ENCODE measurements at places on chromosomes 1 and 21. TPM values are rescaled to one million over a fixed set of nuclear protein-coding genes. Genes with fewer than 3 reads are reported as not detected.

DNA sequence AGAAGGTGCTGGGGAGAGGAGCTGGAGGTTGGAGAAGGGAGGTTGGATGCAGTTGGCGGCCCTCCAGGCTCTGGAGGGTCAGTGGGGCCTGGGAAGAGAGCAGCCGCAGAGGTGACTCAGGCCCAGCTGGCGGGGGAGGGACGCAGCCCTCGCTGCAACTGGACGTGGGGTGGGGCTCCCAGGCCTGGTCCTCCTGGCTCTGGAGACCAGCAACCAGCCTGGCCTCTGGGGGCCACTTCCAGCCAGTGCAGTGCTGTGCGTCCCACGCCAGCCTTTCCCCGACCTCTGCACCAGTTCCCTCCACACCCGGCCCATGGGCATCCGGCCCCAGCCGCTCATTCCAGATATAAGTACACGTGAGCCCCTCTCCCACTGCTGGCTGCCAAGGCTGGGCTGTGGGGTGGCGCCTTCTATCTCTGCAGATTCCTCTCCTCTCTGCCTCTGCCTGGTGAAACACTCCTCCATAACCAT lies 38.0 kb upstream of the COL18A1 start:
- peak; percentile 89 for DNase-seq

- DNase-seq = peak; percentile 71
Measured at GRCh38 chr1:11653101-11653860, 948 bp downstream of the FBXO2 start.

DNA sequence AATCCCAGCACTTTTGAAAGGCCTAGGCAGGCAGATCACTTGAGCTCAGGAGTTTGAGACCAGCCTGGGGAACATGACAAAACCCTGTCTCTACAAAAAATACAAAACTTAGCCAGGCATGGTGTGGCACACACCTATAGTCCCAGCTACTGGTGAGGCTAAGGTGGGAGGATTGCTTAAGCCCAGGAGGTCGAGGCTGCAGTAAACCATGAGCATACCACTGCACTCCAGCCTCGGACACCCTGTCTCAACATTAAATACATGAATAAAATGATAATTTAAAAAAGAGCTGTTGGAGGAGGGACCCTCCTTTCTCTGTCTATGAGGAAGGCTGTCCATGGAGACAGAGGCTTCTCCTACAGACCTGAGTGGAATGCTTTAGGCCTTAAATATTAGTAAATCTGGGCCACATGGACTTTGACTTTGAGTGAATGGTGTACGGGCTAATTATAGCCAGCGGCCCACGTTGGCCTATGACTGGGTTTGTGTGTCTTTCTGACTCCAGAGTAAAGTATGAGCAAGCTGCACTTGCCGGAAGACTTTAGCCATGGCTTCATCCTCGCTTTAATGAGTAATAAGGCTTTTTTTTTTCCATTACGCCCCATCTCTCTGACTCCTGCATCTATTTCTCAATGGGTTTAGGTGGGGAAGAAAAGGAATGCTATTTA lies 21.3 kb downstream of the RAB3B start:
- no peak for DNase-seq

DNA sequence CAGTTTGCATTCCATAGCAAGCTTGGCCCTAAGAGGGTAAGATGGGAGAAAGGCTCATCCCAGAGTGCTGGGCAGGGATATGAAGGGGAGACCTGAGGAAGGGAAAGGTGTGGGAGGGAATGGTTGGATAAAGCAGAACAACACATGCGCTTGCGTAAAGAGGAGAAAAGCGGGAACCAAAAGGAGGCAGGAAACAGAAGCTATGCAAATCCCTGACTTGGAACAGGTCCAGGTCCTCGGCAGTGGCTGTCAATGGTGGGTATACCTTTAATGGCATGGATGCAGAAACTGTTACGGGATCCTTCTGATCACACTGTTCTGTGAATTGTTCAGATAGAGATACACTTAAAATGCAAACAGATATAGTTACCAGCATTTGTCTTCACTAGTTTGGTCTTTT lies 455.6 kb downstream of the SIPA1L2 start:
- DNase-seq = no peak

DNA sequence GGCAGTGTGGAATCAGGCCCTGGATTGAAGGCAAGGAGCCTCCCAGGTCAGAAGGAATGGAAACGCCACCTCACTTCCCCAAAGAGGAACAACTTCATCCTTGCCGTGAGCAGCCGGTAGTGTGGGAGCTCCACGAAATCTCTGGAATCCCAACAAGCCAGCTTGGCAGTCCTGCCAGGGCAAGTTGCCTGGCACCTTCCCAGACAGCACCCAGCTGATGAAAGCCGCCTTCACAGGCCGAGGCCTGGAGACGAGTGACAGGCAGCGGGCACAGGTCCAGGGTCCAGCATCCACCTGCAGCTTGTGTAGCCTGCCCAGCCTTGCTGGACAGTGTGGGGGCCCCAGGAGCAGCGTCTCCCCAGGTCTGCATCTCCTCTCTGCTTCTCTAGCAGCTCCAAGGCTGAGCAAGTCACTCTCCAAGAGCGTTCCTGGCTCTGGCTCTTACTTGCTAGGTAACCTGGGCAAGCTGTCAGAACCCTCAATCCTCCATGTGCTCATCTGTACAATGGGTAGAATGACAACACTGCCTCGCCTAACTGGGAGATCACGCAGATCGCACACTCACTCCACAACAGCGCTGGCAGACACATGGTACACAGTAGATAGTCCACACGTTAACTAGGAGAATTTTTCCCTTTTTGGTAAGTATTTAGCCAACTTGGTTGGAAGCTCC lies 43.0 kb downstream of the ACOT7 start:
- no peak for DNase-seq

GRCh38 chr1:18670868-18671225 lies 40.2 kb downstream of the PAX7 start:
- no peak for DNase-seq

DNA sequence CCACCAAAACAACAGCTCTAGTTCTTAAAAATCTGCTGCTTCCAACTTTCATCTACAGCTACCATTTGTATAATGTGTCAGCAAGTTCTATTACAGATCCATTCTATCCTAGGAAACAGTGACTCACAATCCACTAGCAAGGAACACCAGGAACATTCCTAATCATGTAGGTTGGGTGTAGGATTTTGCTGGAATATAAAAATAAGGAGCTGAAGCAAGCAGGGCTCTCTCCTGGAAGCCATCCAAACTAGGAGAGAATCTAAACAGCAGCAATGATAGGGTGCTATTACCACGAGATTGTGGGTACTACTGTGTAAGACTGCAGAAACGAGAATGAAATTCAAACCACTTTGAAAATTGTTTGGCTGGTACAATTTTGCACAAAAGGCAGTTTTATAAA lies 135.0 kb downstream of the PTPN14 start:
- DNase-seq = no peak

DNA sequence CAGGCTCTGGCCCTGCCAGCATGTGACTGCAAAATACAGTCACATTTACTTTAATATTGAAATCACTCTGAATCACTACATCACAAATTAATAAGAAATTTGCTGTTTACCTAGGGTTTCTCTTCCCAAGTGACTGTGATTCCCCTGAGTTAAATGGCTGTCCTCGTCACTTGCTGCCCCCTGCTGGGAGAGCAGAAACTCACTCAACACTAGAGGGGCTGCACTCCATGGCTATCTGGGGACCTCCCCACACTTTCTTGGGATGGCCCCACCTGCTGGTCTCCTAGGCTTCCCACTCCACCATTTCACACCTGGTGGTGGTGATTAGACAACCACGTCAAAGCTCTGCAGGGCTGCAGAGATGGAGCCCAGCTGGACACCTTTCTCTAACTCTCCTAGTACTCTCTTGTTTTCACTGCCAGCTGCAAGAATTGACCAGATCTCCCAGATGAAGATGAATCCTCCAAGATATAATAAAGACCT lies 63.4 kb downstream of the CD2 start:
- no peak for DNase-seq

DNA sequence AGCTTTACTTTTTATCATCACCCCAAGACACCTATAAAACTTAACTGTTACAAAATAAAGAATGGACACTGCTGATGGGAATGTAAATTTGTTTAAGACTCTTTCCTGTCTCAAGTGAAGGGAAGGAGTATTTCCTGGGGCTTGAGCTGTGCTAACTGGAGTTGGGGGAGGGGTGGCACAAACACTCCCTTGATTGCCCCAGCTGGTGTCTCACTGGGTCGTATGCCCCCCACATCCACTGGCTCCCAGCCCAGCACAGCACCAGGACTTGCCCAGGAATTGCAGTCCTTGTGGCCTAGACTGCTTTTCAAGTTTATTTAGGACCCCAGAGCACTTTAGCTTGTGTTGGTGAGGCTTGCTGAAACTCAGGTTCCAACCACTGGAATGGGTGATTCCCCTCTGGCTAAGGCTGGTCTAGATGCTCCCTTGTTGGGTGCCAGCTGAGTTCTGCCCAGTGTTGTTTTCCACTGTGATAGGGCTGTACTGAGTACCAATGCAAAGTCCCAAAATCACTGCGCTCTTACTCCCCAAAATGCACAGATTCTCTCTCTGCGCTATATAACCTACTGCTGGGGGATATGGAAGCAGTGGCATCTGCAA lies 49.1 kb upstream of the DR1 start:
- no peak for DNase-seq

GRCh38 chr1:112841825-112842224 lies 114.2 kb downstream of the SLC16A1 start:
- no peak for DNase-seq

DNA sequence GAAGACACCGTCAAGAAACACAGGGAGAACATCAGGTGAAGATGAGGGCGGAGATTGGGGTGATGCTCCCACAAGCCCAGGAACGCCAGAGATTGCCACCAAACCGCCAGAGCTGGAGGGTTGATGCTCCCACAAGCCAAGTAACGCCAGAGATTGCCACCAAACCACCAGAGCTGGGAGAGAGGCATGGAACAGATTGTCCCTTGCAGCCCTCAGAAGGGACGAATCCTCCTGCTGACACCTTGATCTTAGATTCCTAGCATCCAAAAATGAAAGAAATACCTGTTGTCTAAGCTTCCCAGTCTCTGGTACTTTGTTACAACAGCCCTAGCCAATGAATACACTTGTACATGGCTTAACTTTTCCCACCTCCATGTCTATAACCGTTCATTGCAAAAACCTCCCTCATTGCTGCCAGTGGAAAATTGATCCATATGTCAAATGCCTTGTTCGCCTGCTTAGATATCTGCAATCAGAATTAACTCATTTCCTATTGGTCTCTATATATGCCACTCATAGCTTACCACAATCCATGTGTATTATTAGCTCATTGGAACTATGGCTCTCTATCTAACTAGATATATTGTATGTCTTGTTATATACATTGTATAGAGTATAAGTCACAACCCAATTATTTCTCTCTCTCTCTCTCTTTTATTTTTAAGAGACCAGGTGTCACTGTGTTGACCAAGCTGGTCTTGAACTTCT lies 127.4 kb downstream of the ADSS2 start:
- no peak for DNase-seq

DNA sequence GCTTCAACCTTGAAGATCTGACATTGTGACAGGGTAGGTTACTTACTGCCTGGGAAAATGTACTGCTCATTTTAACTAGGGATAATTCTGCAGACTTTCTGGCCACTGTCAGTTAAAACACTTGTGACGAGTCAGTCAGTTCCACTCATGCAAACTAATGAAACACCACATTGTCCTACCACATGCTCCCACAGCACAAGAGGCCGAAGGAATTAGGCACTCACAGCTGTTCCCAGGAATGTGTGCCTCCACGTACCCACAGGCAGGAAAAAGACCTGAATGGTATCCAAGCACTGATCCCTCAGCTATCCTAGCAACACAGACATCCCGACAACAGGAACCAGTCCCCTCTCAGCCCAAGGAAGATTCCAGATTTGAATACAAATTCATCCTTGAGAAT lies 12.3 kb downstream of the BCAR3 start:
- DNase-seq = no peak

DNA sequence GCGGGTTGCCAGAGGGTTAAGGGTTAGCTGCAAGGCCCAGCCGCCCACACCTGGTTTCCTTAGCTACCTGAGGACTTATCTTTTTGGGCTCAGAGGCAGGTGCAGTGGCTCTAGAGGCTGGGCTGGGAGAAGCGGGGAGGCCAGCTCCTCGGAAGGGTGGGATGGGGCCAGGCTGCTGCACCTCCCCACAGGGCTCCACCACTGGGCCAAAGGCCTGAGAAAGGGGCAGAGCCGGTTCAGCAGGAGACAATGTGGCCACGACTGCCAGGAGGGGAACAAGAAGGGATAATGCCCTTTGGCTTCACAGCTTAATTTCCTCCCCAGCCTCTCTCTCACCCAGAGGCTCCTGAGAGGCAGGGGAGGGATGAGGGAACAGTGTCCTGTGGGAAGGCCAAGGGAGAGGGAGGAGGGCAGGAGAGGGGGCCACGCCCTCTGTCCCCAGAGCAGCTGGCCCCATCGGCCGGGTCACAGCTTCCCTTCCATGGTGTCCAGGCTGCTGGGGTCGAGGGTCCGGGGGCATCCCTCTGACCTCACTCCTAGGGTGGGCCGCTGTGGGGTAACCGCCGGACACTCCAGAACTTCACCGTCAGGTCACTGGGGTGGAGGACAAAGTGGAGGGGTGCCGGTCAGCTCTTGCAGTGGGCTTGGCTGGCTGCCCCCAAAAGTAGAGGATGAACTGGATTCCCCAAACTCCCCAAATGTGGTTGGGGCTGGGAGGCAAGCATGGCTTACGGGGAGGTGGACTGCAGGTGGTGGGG lies 50.4 kb downstream of the KIF21B start:
- DNase-seq = no peak

- DNase-seq = peak; percentile 68
Measured at GRCh38 chr1:2784854-2785630, 16.5 kb downstream of the TTC34 start.

GRCh38 chr1:20255666-20256065 lies 35.0 kb upstream of the VWA5B1 start:
- DNase-seq = no peak

GRCh38 chr1:234602334-234603220 lies 7.4 kb downstream of the IRF2BP2 start:
- DNase-seq = no peak

DNA sequence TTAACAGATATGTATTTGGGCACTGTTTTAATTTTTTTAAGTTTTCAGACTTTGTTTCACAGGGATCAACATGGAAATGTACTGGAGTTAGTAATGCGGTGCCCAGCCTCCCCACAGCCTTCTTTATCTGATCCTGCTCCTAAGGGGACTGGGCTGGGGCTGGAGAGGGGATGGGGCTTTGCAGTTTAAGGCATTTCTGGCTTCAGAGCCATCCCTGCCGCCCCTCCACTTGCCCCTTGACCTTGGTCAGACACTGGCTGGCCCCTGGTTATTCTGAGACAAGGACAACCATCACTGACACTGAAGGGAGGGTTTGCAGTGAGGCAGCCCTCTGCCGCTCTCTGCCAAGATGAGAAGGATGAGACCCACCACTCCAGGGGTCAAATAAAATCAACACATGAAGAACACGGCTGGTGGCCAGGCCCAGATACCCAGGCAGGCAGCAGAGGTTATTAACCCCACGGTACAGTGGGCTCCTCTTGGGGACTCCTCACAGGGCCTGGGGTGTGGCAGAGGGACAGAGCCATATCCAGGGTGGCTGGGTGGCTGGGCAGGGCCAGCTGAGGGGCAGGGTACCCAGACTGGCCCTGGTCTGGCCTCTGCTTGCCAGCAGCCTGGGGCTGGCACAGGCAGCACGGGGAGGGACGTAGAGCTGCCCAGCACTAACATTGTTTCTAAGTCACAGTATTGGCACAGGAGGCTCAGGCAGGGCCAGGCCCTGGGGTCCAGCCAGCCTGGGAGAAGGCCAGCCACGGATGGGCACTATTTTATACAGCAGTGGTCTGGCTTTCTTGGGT lies 7.2 kb upstream of the UBE2U start:
- no peak for DNase-seq

Gene CYP4Z1
- 1.4 TPM for total RNA-seq

Gene GPATCH2
- total RNA-seq = 15.0 TPM

Gene EPHA2
- total RNA-seq = 7.8 TPM

Gene UAP1
- 106 TPM for total RNA-seq

Gene SPRR2G
- not detected for total RNA-seq

Gene NES
- total RNA-seq = 100.0 TPM

Gene INKA2
- total RNA-seq = 12.4 TPM

Gene CRP
- 0.65 TPM for total RNA-seq

Gene ANKRD45
- total RNA-seq = 0.14 TPM
